ENCODE measurements at places on chromosomes 2 and 18.

DNA sequence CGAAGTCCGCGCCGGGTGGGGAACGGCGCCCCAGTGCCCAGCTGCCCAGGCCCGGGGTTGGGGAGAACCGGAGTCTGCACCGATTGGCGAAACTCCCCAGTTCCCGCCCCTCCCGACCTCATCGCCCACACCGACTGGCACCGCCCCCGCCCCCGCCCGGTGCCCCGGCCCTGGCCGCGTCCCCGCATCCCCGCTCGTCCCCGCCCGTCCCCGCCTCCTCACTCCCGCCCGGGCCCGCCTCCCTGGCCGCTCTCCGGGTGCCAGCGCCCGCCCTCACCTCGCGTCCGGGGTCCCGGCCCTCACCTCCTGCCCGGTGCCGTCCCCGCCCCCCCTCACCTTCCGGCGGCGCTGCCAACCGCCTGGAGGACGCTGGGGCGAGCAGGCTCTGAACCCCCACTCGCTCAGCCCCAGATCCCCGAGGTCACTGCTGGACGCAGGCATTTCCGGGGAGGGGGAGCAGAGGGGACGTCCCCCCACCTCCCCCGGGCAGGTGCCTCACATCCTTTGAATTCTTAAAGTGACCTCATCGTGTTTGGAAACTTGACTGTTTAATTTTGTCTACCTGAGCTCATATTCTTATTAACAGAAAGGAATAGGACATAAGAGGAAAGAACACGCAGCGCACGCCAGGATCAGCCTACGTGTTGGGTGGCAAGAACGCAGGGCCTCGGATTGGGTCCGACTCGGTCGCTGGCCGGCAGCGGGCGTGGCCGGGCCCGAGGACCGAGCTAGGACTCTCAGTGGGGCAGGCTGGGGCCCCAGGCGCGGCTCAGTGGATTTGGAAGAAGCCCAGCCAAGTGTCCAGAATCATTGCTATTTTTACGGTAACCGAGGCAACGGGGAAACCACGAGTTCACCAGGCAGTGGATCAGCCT lies at the start of gene FAM110C:
FAM110C (minus strand) TSS at position 35 of the 875 bp plus-strand sequence. CDS start 120 bp downstream, outside the sequence.
- no peak for DNase-seq

DNA sequence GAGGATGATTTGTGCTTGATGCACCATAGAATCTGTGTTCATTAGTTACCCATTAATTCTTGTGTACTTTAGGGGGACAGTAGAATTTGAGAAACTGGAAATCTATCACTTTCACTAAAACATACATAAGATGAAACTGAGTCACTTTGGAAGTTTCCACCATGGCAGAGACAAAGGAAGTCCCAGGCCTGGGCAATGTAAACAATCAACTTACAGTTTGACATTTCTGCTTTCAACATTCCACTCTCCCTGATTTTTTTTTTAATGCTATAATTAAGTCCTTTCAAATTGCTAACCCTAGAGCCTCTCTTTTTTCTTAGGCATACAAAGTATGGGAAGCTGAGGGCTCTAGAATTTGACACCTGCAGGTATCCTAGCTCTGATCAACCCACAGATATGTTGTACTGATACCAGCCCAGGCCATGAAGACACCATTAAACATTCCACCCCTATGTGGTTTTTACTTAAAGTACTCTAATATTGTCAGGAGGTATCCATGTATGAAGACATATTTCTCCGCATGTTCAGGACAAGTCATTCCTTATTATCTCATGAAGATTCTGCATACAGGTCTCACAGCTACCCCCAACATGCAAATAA lies 88.5 kb upstream of the GLS start:
- DNase-seq = no peak

DNA sequence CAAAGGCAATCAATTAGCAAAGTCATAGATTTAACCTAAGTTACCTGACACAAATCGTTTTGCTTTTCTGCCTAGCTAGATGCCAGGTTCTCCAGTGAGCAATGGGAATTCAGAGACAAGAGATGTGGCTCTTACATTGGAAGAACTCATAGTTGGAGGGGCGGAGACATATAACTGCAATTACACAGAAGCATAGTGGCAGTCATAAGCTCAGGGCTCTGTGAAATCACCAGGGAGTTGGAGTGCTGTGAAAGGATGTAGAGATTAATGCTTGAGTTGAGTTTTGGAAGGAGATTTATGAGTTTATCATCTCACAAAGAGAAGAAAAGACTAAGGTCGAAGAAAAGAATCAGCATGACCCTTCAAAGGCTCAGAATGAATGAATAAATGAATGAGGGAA lies 457.2 kb upstream of the TRIB2 start:
- no peak for DNase-seq

- peak; percentile 63 for DNase-seq
Measured at GRCh38 chr2:98134172-98135005, 47.4 kb downstream of the VWA3B start.

GRCh38 chr2:85156153-85156552 lies 23.0 kb downstream of the TCF7L1 start:
- no peak for DNase-seq
